ENCODE measurements at places on chromosomes 5 and 9. TPM values are rescaled to one million over a fixed set of nuclear protein-coding genes. Genes with fewer than 3 reads are reported as not detected.

The CNTLN gene
- total RNA-seq: 1.6 TPM

The HSD17B4 gene
- total RNA-seq: 95.9 TPM

The HACD4 gene
- total RNA-seq: 11.0 TPM

The RMI1 gene
- 25.4 TPM for total RNA-seq

The NPR3 gene
- not detected for total RNA-seq

The OLFM1 gene
- total RNA-seq: 5.3 TPM

The DIRAS2 gene
- total RNA-seq: not detected

The KLF9 gene
- total RNA-seq: 10.7 TPM

The CMYA5 gene
- 0.29 TPM for total RNA-seq

The LCNL1 gene
- not detected for total RNA-seq

The PLPP6 gene
- total RNA-seq: 10.0 TPM

The CNTNAP3B gene
- not detected for total RNA-seq

The HMMR gene
- 30.7 TPM for total RNA-seq

The ARL10 gene
- 8.5 TPM for total RNA-seq

The ATG12 gene
- 43.4 TPM for total RNA-seq

The LRRC70 gene
- 0.63 TPM for total RNA-seq

The TAF11L7 gene
- total RNA-seq: not detected

The AFAP1L1 gene
- not detected for total RNA-seq

The OR2V2 gene
- total RNA-seq: not detected

The POLR3G gene
- total RNA-seq: 5.1 TPM

The PTPRD gene
- not detected for total RNA-seq

The PTPN3 gene
- total RNA-seq: 2.8 TPM

The LTC4S gene
- 1.7 TPM for total RNA-seq

The MAMDC4 gene
- total RNA-seq: 26.0 TPM

The PCDHB13 gene
- total RNA-seq: not detected

The SEMA5A gene
- 0.05 TPM for total RNA-seq

The PPP2CA gene
- 137 TPM for total RNA-seq

The ACTBL2 gene
- not detected for total RNA-seq

The LCN1 gene
- total RNA-seq: not detected

The SLC45A2 gene
- total RNA-seq: 0.34 TPM

The WDR38 gene
- not detected for total RNA-seq

The TRIM7 gene
- total RNA-seq: 0.56 TPM

The PCDHB8 gene
- total RNA-seq: not detected

Measured in T-helper 1 cell treated with Interleukin-12 subunit alpha and Interleukin-12 subunit beta and Interleukin-4 antibody, amounts not matched to agents 30 ng/mL and 1 ng/mL, for 36 hours (primary cell).